ENCODE measurements at places on chromosomes 1 and 21.

- DNase-seq = no peak
Observed at GRCh38 chr1:86991549-86992186, 77.2 kb downstream of the HS2ST1 start.

GRCh38 chr21:38269576-38269936 lies 12.8 kb downstream of the KCNJ15 start:
- DNase-seq = no peak

- DNase-seq = no peak
Observed at GRCh38 chr1:202585590-202585933, 124.7 kb downstream of the SYT2 start.

DNA sequence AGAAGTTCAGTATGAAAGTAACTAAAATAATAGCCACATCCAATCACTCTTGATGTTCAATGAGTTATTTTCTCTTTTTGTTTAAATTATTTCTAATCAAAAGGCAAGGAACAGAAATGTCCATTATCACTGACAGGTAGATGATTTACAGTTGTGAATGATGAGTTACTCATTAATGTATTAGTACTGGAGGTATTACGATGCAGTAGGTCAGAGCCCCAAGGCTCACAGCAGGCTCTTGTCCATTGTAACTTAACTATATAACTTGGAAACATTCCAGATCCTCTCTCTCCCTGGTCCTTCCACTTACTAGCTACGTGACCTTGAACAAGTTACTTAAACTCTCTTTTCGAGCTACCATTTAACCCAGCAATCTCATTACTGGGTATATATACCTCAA lies 39.5 kb downstream of the CRB1 start:
- peak; percentile 54 for DNase-seq

DNA sequence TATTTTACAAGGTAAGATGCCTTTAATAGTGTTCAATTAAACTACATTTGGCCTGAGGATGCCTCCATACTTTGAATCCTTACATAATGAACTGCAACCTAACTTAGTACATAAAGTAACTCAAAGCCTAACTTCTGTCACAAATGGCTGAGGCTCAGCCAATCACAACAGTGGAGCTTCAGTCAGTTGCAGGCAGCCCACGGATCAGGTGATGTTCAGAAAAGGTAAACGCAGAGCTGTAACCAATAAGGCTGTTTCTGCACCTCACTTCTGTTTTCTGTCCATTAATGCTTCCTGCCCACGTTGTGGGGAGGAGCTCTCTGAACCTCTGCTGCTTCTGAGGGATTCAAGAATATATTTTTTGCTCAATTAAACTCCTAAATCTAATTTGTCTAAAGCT lies 94.8 kb upstream of the KIAA0040 start:
- DNase-seq = no peak

GRCh38 chr1:95039360-95040031 lies 33.3 kb downstream of the ALG14 start:
- no peak for DNase-seq

All from NCI-H1417 treated with DMSO at 0.1 percent for 48 hours (cell line).